ENCODE measurements at places on chromosomes 16 and 17.

DNA sequence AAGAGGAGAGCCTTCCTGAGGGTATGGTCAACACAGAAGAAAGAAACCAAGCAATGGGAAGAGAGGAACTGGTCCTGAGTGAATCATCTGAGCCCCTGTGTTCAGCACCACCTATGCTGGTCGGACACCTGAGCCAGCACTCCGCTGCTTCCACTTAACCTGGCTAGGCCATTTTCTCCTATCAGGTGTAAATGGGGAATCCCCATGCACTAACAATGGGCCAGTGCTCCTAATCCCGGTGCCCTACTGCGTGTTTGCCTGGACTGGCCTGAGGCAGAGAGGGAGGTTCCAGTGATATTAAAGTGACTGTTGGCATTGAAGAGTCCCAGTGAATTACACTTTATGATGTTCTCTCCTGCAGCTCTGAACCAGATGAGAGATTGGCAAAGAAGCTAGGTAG is 34.4 kb upstream of the XYLT2 start:
- no peak for DNase-seq

DNA sequence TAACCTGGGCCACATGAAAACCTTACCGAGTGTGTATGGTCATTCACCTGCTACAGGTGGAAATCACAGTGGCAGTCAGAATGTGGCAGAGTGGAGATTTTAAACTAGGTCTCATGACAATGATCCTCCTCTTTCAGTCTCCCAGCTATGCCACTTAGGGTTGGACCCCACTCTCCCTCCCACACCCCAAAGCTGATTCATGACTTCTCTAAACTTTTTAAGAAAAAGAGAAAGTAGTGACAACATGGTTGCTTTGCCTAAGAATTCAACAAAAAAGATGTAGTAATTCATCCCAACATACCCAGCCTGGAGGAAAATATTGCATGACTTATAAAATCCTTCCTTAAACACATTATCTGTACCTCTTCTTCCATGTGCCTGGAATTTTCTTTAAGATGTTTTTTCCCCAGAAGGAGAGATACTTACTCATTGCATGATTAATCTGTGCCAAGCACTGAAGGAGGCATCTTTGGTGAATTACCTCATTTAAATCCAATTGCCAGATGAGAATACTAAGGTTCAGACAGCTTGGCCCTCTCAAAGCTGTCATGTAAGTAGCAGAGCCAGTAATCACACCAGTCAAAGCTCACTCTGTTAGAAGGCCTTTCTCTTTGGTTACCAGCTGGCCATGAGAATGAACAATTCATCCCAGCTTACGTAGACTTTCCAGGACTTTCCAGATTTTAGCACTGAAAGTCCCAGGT is 119.9 kb downstream of the COPRS start:
- peak; percentile 70 for DNase-seq

- DNase-seq, result no peak
These were observed 3.2 kb downstream of the TNRC6C start for GRCh38 chr17:77961741-77962140.

DNA sequence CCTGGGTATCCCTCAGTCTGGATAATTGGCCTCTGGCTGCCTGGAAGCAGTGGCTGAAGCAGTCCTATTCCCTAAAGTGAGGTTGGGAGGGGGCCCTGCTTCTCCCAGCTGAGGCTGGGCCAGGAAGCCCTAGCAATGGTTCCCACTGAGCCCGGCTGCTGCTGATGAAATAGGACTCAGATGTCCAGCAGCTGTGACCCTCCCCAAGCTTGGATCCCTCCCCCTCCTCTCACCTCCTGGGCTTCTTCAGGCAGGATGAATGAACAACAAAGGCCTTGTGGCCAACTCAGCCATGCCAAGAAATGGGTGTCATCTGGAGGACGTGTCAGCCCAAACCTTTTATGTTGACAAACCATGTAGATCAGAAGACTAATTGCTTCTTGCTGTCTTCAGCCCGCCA is 42.0 kb downstream of the AXIN2 start:
- no peak for DNase-seq
